Activated effector memory CD4-positive, alpha-beta T cell treated with Interleukin-2 at 50 U/mL for 16 hours (primary cell): ENCODE measurements at places on chromosomes 13 and 19.

DNA sequence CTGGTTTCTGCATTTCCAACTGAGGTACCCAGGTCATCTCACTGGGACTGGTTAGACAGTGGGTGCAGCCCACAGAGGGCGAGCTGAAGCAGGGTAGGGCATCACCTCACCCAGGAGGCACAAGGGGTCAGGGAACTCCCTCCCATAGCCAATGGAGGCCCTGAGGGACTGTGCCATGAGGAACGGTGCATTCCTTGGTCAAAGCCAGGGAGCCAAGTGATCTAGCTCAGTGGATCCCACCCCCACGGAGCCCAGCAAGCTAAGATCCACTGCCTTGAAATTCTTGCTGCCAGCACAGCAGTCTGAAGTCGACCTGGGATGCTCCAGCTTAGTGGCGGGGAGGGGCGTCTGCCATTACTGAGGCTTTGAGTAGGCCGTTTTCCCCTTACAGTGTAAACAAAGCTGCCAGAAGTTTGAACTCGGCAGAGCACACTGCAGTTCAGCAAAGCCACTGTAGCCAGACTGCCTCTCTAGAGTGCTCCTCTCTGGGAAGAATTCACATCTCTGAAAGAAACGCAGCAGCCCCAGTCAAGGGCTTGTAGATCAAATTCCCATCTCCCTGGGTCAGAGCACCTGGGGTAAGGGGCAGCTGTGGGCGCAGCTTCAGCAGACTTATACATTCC, 1386.6 kb upstream of the PCDH9 start:
- DNase-seq: no peak

- no peak for DNase-seq
Measured at GRCh38 chr13:26528527-26528926, 29.0 kb upstream of the WASF3 start.

GRCh38 chr19:7637374-7638256, 705 bp downstream of the STXBP2 start:
- no peak for DNase-seq

DNA sequence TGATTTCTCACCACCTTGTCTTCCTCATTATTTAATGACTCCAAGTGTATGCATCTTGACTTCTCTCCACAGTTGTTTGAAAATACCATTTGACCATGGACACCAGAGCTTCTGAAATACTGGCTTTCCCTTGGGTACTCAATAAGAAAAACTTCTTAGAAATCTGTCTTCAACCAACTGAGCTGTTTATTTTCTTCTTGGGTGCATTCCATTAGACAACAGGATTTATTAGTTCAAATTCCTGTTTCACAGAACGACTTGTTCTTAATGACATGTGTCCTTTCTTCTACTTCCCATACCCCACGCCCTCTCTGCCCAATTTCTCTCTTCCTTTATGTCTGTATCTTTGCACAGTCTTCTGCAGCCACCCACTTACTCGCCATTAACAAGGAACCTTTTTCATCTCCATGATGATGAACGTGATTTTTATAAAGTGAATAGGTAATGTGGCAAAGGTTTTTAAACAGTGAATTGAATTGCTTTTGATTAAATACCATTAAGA, 11.3 kb upstream of the ITM2B start:
- DNase-seq: no peak

GRCh38 chr13:51971520-51972426, 39.5 kb downstream of the ATP7B start:
- no peak for DNase-seq

DNA sequence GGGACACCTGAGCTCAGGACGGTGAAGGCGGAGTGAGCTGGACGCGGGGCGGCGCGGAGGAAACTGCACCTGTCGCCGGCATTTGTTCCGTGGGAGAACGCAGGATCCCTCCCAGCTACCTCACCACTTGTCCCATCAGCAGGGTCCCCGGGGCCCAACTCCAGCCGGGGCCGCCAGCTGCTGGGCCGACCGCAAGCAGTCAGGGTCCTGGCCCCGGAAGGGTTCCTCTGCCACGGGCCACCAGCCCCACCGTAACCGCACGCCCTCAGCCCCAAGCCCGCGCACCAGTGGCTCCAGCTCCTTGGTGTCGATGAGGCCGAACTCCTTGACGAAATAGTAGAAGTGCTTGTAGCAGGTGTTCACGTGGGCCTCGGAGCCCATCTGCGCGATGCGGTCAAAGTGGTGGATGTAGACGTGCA, 19.6 kb downstream of the MOB3A start:
- no peak for DNase-seq

- DNase-seq: no peak
Measured at GRCh38 chr19:33520048-33520643, 1.4 kb downstream of the PEPD start.

DNA sequence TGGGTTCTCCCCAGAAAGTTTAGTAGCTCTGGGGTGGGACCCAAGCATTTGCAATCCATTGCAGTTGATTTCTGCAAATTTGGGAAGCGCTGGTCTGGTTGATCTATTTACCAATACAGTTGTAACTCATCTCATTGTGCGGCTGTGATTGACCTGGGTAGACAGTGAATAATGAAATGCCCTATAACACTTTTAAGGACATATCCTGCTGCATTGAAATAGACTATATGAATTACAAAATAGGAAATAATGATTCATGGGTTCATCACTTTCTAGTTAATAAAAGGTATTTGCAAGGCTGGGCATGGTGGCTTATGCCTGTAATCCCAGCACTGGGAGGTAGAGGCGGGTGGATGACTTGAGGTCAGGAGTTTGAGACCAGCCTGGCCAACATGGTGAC, 59.0 kb upstream of the FARP1 start:
- DNase-seq: no peak

- DNase-seq: no peak
Measured at GRCh38 chr19:41298348-41298964, 11.5 kb upstream of the CCDC97 start.

GRCh38 chr13:75493156-75493555, 11.2 kb upstream of the TBC1D4 start:
- no peak for DNase-seq

- DNase-seq: no peak
Measured at GRCh38 chr13:67119481-67119894, 110.6 kb downstream of the PCDH9 start.

DNA sequence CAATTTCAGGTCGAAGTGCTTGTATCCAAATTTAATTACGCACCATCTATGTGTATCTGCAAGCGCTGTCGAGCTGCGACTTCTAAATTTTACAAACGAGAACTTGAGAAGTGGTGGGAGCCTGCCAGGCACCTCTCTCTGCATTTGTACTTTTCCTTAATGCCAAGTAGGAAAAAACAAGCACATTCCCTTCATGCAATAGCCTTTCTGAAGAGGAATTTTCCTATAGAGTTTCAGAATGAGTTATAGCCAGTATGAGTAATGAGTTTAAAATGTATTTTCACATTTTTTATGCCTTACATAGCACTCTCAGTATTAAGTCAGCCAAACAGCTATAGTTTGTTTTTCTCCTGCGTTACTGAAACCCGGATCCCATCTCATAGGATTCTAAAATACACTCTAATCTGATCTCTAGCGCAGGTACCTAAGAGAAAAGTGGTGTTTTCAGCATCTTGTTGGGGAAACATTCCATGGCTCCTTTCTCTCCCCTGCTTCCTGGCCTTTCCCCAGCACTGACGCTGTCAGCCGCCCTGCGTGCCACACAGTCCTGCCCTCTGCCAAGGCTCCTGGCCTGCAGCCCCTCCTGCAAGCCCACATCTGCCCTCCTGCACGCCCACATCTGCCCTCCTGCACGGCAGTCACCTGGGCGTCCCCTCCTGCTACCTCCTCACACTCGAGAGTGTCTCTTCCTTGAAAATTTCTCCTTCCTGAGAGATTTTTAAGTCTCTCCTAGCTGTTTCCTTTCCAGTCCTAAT, 526.9 kb downstream of the MYO16 start:
- no peak for DNase-seq

DNA sequence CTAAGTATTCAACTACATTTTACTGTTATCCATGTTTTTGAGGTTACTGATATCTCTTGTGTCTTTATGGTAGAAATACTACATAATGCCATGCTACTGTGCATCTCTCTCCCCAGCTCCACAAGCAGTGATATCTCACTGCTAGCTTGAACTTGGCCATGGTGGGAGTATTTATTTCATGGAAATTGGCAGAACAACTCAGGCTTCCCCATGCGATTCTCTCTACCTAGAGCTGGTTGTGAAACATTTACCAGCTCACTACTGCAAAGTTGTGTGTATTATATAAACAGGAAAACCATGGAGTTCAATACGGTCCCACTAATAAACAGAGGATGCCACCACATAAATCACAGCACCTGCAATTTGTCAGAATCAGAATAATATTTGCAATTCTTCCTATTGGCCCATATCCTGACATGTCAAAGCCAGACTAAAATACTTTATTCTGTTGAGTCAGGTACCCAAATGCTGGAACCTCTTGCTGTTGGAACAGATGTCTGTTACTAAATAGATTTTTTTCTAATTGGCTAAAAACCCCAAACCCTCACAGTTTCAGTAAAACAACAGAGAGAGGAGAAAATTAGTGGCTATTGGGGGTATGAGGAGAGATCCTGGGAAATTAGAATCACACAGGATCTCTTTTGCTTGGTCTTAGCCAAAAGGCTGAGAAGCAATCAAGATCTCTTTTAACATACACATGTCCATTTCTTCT, 91.4 kb upstream of the SLC10A2 start:
- DNase-seq: no peak

GRCh38 chr19:8180018-8180417, 29.2 kb upstream of the CERS4 start:
- DNase-seq: no peak
